ENCODE measurements at places on chromosomes 2 and 18.

DNA sequence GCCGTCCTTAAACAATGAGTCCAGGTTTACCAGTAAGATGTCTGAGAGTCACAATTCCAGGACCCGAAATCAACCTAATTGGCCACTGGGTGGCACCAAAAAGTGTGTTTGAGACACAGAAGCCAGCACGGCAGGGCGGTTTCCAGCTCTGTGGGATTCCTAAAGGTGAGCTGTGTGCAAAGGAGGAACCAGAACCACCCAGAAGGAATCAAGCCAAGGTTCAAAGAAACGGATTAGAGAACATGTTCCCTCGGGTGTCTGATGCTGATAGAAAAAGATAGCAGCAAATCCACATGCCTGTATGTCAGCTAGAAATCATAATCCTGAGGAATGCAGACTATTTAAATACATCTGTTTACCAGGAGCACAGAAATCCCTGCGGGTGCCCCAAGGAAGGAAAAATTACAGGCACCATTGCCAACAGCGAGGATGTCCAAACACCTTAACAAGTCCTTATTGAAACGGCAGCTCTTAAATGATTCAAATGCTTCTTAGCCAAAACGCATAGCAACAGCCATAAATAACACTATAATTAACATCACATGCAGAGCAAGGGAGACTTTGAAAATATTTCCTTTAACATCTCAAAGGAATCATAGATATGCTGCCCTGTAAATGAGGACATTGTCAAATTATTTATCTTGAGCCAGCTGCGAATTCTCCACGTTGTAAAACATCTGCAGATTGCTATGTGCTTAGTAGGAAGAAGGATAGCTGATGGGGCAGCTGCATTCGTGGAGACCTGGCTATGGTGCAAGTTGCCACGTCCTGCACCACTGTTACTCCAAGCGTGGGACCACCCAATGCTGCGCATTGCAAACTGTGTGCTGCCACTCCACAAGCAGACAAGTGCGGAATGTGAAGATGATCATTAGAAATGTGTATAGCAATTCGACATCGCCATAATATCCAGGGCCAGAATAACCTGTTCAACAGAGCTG lies 318.7 kb upstream of the NCKAP5 start:
- peak; percentile 67 for DNase-seq

DNA sequence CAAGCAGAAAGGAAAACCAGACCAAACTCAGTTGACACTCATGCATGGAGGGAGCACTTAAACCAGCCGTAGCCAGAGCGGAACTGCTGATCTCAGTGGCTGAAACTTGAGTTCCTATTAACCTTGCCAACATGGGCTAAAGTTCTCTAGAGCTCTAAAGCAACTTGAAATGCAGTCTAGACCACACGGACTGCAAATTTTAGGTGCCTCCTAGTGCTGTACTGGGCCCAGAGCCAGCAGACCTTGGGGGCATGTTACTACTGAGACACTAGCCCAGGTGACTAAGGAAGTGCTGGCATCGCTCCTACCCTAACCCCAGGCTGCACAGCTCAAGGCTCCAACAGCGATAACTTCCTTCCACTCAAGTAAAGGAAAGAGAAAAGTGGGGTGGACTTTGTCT lies 236.5 kb downstream of the AKAIN1 start:
- no peak for DNase-seq

GRCh38 chr2:237733677-237734300 lies 64.8 kb upstream of the RBM44 start:
- DNase-seq = no peak

- DNase-seq = no peak
Measured at GRCh38 chr2:15923597-15923996, 16.8 kb upstream of the MYCN start.

DNA sequence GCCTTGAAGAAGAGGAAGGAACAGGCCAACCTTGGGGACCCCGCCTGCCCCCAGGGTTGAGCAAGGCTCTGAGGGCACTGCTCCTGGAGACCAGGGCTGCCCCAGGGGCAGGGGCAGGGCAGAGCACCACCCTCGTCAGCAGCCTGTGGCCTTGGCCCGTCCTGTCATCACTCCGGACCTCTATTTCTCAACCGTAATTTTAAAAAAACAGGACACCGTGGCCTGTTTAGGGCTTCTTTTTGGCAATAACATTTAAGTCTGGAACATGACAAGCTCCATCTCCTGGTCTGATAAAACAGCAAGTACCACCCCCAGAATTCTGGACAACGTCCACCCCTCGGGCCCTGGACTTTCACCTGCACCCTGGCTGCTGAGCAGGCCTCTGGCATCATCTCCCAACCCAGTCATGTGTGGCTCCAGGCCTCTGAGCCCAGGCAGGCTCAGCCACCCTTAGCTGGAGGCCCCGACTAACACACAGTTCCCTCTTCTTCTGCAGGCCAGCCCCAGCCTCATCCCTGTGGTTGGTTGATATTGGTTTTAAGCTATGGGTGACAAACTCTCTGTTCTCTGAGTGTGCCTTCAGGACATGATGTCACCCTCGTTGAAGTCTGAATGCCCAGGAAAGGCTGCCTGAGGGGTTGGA lies 22.6 kb upstream of the ID2 start:
- DNase-seq = no peak

DNA sequence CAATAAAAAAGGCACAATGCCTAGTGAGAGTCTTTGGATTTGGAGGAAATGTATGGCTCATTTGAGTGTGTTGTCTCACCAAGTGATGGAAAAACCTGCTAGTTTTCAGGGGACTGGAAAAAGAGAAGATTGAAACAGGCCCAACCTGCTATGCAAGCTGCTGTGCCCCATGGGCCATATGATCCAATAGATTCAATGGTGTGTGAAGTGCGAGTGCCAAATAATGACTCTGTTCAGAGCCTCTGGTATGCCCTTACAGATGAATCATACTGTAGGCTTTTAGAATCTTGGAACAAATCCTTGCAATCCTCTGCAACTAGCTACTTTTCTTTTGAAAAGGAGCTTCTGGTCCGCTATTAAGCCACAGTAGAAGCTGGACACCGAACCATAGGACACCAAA lies 529.8 kb upstream of the CNTNAP5 start:
- no peak for DNase-seq

DNA sequence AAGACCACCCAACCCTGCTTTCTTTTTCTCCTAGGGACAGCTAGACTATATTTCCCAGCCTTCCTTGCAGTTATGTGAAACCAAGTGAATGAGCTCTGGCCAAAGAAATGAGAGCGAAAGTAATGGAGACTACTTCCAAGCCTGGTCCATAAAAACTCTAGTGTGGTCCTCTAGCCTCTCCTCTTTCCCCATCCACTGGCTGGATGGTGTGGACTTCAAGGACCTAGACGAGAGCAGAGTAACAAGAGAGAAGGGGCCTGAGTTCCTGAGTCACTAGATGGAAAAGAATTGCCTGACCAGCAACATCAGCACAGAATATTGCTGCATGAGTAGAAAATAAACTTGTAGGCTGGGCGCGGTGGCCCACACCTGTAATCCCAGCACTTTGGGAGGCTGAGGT lies 2.9 kb upstream of the TMSB10 start:
- no peak for DNase-seq

- no peak for DNase-seq
Measured at GRCh38 chr2:118176601-118177000, 88.3 kb downstream of the INSIG2 start.

GRCh38 chr18:25239581-25240419 lies 112.2 kb downstream of the ZNF521 start:
- DNase-seq = no peak

DNA sequence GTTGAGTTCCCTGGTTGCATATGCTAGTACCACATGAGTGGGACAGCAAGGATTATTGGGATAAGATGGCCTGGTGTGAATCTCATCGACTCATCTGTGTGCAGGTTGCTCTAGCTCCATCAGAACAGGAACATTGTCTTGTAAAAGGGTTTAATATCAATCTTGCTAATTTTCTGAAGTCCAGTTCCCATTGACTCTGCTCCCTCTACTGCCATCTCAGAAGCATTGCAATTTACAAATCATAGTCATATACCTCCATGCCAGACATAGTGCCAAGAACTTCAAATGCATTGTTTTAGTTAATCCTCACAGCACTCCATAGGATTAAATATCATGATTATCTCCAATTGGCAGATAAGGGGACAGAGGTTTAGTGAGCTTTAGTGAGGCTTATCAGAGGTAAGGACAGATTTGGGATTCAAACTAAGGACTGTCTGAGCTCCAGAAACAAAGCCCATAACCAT lies 4.8 kb upstream of the STAT4 start:
- peak; percentile 78 for DNase-seq

DNA sequence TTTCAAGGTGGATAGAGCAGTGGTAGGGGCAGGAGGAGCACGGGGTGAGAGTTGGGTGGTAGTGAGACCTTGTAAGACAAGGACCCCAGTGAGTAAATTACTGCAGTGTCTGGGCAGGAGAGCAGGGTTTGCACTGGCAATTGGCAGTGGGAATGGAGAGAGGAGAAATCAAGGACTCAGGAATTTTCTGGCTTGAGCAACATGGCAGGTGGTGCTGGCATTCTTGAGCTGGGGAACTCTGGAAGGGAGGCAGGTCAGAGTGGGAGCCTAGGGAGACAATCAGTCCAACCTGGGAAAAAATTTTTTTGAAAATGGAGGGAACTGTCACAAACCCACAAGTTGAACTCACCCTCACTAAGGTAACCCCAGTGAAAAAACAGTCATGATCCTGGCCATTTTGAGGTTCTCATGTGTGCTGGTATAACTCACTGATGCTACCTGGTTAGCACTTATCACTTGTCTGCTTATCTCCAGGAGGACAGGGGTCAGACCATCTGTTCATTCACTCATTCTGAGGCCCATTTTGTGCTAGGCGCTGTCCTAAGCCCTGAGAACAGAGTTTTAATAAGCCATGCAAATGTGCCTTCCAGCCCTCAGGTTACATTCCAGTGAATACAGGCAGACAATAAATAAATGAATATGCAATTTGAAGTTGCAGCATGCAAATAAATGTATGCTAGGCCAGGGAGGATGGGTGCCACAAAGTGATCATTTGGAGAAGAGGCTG lies 92.2 kb upstream of the SEC11C start:
- DNase-seq = no peak

DNA sequence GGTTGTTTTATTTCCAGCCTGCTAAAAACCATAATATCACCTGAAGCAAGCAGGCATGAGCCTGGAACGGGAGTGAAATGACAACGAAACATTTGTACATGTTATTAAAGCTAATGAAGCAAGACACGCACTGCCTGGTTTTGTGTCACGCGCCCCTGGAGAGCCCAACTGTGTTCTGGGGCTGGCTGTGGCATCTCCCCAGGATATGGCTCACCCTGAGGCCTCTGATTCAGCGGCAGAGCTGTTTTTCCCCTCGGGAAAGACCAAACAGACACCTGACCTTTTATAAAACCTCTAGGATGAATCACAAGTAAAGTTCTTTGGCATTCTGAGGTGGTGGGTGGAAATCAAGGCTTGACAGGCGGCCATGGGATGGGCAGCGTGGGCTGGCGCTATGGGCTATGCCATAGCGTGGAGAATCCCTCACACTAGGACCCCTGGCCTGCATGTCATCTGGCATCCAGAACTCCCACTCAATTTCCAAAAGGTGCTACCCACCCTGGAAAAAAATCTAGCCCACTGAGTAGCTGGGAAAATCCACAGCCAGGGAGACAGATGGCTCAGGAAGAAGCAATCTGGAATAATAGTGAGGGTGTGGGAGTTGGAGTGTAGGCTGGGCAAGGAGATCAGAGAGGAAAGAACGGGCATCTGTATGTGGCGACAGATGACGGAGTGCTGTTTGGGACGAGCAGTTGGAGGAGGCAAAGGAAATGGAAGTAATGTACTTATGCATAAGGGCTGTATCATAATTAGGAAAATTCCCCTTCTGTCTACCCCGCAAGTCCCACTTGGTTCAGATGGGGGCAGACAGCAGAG lies 262.0 kb downstream of the AFF3 start:
- DNase-seq = peak; percentile 71

DNA sequence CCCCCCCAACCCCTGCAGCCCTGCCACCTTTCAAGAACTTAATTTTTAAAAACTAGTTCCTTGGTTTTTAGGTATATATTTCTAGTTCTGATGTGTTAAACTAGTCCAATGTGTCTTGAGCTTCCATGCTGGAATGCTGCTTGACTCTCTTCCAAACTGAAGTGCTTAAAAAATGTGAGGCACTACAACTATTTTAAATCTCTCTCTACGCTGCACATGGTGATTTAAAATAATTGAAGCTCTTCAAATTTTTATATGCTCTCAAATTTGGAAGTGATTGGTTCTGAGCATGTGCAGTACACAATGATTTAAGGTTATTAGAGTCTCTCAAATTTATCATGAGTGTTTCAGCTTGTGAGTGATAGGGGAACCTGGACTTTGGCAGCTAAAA lies 192.6 kb upstream of the ZEB2 start:
- DNase-seq = no peak

- no peak for DNase-seq
Measured at GRCh38 chr2:17426743-17427142, 91.5 kb downstream of the RAD51AP2 start.

DNA sequence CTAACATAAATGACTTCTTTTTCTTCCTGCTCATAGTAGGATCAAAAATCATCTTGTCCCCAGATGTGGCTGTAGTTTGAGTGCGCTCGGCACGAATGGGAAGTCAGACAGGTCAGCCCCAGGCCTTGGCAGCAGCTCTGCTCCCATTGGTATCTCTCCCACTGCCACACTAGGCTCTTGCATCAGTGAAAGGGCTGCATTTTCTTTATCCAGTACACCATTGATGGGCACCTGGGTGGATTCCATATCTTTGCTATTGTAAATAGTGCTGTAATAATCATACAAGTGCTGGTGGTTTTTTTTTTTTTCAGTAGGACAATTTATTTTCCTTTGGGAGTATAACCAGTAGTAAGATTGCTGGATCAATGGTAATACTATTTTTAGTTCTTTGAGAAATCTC lies 865.5 kb downstream of the CCDC85A start:
- no peak for DNase-seq

- peak; percentile 5 for DNase-seq
Measured at GRCh38 chr2:140442319-140442718, 1662.1 kb upstream of the NXPH2 start.

DNA sequence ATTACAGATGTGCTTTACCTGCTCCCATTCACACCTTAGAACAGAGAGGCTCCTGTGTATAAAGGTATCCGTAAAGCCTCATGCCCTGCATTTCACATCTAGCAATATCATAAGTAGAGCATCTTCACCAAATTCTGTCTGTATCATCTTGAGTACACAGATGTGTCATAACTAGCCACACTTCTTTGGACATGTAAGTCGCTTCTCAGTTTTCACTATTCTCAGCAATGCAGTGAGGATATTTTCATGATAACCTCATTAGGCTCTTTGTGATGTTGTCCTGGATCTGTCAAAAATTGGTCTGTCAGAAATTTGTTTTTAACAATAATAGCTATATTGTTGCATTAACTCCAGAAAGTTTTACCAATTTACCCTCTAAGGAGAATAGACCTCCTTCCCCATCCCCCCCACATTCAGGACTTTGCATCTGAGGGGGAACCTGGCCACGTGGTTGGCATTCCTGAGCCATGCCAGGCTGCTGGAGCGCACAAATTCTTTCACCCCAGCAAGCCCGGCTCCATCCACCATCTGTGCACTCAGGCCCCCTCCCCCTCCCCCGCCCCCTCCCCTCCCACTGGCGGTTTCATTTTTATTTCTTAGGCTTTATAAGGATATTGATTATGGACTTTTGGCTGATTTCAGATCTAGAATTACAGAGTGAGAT lies 34.1 kb downstream of the AGAP1 start:
- no peak for DNase-seq

- no peak for DNase-seq
Measured at GRCh38 chr2:218046238-218046637, 22.8 kb upstream of the RUFY4 start.

All from RKO (cell line).